ENCODE measurements at places on chromosomes 6 and 20. TPM values are rescaled to one million over a fixed set of nuclear protein-coding genes. Genes with fewer than 3 reads are reported as not detected.

DNA sequence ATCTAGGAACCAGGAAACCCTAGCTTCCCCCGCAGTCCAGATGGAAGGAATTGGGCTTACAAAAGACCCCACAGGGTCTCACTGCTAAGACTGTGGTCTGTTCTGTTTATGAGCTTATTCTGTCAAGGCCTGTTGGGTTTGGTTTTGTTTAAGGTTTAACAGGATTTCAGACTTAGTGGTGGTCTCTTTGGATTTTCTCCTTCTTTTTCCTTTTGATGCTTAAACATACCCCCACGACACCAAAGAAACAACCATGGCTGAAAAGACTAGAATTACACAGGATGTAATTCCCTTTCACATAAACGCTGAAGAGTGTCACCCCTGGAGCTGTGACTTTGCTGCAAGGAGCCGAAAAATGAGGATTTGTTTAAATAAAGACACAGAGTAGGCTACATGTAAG is 408.6 kb downstream of the PREX1 start:
- no peak for DNase-seq

LY86 gene
- total RNA-seq = not detected

GRCh38 chr6:99364026-99364425 is 14.6 kb upstream of the FAXC start:
- DNase-seq = no peak

SAMD5 gene
- total RNA-seq = 4.0 TPM

DNA sequence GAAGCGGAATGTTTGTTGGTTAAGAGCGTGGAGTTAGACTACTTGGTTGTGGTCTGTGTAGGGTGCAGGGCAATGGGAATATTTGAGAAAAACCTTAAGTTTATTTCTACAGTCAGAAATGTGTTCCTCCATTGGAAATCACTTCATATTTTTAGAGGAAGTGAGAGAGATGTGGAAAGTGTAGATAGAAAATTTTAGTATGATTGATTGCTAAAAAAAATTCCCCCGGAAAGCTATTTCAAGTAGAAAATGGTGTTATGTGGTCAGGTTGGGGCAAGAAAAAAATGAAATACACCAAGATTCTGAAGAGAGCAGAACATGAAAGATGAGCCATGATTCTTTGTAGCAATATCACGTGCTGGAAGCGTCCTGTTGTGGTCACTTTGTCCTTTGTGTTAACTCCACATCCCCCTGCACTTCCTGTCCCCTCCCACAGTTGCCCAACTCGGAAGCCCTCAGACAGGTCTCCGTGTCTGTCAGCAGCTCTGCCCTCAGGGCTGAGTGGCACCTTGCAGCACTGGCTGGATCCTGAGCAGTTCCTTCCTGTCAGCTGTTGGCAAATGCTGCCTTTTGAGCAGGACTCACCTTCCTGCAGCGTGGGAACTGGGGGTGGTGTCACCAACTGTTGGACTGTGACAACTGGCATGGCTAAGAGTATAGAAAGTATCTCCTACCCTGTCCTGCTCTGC is 137.5 kb upstream of the SLC24A3 start:
- no peak for DNase-seq

- DNase-seq = no peak
Observed at GRCh38 chr6:91098006-91098405, 511.1 kb upstream of the MAP3K7 start.

DNA sequence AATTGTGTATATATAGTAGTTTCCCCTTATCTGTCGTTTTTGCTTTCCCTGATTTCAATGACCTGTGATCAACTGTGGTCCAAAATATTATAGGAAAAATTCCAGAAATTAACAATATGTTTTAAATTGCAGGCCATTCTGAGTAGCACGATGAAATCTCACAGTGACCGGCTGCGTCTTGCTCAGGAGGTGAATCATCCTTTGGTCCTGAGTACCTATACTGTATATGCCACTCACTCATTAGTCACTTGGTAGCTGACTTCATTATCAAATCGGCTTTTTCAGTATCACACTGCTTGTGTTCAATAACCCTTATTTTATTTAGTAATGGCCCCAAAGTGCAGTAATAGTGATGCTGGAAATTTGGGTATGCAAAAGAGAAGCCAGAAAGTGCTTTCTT is 728.3 kb upstream of the EYS start:
- DNase-seq = no peak

- no peak for DNase-seq
Observed at GRCh38 chr6:44407951-44408670, 20.6 kb downstream of the CDC5L start.

Measured in HCT116 (cell line).